ENCODE measurements at places on chromosomes 5 and 9. TPM values are rescaled to one million over a fixed set of nuclear protein-coding genes. Genes with fewer than 3 reads are reported as not detected.

DNA sequence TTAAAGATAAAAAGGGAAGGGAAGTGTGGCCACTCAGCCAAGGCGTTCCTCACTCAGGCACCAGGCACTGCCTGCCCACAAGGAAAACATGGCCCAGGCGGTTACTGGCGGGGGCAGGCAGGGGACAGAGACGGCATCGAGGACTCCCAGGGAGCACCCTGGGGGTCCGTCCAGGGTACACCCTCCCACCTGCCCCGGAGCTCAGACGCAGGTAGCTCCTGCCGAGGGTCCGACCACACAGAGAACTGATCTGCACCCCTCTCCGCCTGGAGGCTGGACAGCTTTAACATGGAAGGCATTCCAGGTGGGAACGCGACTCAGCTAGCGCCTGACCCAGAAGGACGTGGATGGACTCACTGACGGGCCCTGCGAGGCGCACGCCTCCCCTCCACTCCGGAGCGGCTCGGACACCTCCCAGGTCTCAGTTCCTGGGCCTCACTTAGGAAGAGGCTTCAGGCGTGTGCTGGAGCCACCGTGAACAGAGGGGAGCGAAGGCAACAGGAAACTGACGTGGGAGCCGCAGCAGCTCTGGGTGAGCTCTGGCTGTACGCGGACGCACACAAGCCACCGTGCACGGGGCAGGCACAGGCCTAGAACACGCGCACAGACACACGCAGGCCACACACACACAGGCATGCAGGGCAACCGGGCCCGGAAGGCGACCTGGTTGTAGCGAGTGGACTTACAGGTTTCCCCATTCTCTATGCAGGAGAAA is 47.5 kb downstream of the NKD2 start:
- no peak for DNase-seq

Gene ACOT12
- 0.80 TPM for polyA plus RNA-seq

DNA sequence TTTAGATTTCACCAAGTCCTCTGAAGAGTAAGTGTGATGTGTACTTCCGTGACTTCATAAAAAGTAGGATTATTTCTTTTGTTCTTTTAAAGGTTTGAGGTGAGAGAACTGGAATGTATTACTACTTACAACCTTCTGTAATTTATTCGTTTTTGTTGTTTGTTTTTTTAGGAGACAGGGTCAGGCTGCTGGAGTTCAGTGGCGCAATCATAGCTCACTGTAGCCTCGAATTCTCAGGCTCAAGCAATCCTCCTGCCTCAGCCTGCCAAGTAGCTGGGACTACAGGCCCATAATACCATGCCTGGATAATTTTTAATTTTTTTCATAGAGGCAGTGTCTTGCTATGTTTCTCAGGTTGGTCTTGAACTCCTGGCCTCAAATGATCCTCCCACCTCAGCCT is 68.3 kb upstream of the RETREG1 start:
- DNase-seq: no peak

Gene KIF12
- polyA plus RNA-seq: 4.5 TPM

- peak; percentile 74 for DNase-seq
Observed at GRCh38 chr5:150651924-150652671, 9.0 kb upstream of the MYOZ3 start.

Gene LECT2
- polyA plus RNA-seq: 2.1 TPM

DNA sequence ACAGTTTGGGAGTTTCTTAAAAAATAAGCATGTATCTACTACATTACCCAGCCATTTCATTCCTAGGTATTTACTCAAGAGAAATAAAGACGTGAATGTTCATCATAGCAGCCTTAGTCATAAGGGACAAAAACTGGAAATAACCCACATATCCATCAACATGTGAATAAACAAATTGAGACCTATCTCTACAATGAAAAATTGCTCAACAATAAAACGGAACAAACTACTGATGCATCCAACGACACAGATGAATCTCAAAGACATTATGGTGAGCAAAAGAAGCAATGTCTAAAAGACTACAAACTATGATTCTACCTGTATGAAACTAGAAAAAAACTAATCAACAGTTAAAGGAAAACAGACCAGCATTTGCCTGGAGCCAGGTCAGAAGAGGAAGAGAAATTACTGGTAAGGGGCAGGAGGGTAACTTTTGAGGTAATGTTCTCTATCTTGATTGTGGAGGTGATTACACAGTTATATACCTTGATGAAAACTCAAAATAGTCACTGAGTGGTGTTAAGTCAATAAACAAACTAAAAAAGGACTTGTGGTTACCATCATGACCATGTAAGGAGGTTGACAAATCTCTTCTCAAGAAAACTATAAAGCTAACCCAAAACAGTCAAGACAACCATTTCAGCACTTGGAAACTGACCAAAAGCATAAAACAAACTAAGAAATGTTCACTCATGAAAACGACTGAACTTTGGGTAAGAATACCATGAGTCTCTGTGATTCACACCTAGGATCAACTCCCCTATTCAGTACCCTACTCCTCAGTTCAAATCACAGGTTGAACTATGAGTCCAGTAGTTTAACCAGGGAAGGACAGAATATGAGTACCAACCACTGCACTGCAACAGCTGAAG is 10.4 kb downstream of the UIMC1 start:
- DNase-seq: no peak

Gene MSX2
- 7.3 TPM for polyA plus RNA-seq

DNA sequence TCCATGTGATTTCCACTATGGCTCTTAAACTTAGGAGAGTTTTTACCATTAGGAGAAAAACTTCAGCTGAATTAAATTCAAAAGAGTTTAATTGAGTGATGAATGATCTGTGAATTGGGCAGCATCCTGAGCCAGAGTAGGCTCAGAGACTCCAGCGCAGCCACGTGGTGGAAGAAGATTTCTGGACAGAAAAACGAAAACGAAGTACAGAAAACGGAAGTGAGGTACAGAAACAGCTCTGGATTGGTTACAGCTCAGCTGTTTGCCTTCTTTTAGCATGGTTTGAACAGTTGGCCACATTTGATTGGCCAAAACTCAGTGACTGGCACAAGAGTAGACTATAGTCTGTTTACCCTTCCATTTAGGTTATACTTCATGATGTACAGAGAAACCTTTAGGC is 69.2 kb upstream of the PLPP1 start:
- no peak for DNase-seq

Gene NR5A1
- 0.08 TPM for polyA plus RNA-seq

All from spinal cord (tissue), 10 donors.